ENCODE measurements at places on chromosomes 7 and 10. TPM values are rescaled to one million over a fixed set of nuclear protein-coding genes. Genes with fewer than 3 reads are reported as not detected.

The IDI2 gene
- total RNA-seq: not detected

The GPR15LG gene
- total RNA-seq: not detected

The ZEB1 gene
- 29.7 TPM for total RNA-seq

The SLK gene
- total RNA-seq: 48.7 TPM

The LLCFC1 gene
- total RNA-seq: not detected

The PLAC9 gene
- not detected for total RNA-seq

The IFRD1 gene
- 261 TPM for total RNA-seq

The MKX gene
- not detected for total RNA-seq

The ALKBH4 gene
- total RNA-seq: 9.2 TPM

The TDRD1 gene
- total RNA-seq: 0.08 TPM

The PDCD4 gene
- total RNA-seq: 222 TPM

The IL2RA gene
- 3.7 TPM for total RNA-seq

The CPN1 gene
- not detected for total RNA-seq

The SPOCK2 gene
- 329 TPM for total RNA-seq

The ADGRA1 gene
- not detected for total RNA-seq

The ELN gene
- not detected for total RNA-seq

The UBE3C gene
- 44.6 TPM for total RNA-seq

The HABP2 gene
- not detected for total RNA-seq

The ITGA8 gene
- not detected for total RNA-seq

The WNT2 gene
- total RNA-seq: not detected

The PDE6C gene
- total RNA-seq: not detected

The HOXA13 gene
- total RNA-seq: not detected

The HOXA11 gene
- total RNA-seq: not detected

The DLG5 gene
- 52.9 TPM for total RNA-seq

The PAX4 gene
- total RNA-seq: not detected

The CABCOCO1 gene
- total RNA-seq: not detected

The OR9A2 gene
- not detected for total RNA-seq

The LRRD1 gene
- total RNA-seq: not detected

The GIMAP1 gene
- total RNA-seq: 13.3 TPM

All from natural killer cell (primary cell).